Testis (tissue), 5 donors: ENCODE measurements at places on chromosomes 7 and 10.
A peak's percentile ranks its signal among the peaks of the same experiment; 100 is the strongest.

DNA sequence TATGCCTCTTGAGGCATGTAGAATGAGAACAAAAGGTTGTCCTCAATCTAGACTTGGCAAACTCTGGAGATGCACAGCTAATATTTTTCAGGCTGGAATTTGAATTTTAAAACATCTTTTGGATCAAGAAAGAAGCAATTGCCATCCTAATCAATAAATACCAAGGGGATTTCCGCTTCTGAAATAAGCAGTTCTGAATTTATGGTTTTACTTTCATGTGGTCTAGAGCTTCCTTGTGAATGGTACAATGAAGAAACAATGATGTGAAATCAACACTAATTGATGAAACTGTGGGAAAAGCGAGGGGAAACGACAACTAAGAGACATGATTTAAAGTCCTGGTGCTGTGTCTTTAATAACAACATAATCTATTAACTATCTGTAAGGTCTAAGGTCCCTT, 1202.7 kb downstream of the SORCS3 start:
- no peaks in the 10 kb centered on the region for H3K36me3 ChIP-seq
- no peaks in the 10 kb centered on the region for H3K27me3 ChIP-seq
- H3K4me1 ChIP-seq: no peaks in the 10 kb centered on the region
- no peak overlapping the region for H3K27ac ChIP-seq

DNA sequence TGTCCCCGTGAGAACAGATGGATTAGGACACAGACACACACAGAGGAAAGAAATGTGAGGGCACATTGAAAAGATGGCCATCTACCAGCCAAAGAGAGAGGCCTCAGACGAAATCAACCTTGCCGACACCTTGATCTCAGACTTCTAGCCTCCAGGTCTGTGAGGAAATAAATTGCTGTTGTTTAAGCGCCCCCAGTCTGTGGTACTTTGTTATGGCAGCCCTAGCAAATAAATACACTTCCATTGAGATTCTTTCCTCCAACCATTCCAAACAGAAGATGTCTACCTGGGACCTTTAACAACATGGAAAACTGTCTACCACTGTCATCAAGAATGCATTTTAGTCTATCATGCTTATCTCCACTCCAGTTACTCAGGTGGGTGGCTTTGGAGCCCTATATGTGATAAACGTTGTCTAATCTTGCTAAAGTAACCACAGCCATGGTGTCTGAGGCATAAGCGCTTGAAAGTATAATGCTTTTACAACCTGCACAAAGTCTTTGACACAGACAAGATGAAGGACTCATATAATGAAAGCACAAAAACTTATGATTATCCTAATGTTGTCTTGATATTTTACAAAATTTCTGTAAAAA, 244.3 kb downstream of the MTERF1 start:
- H3K27me3 ChIP-seq: no peaks in the 10 kb centered on the region
- DNase-seq: peak; percentile 52
- H3K4me3 ChIP-seq: no peak overlapping the region
- H3K4me1 ChIP-seq: no peaks in the 10 kb centered on the region
- H3K36me3 ChIP-seq: no peaks in the 10 kb centered on the region
- no peak overlapping the region for H3K27ac ChIP-seq

DNA sequence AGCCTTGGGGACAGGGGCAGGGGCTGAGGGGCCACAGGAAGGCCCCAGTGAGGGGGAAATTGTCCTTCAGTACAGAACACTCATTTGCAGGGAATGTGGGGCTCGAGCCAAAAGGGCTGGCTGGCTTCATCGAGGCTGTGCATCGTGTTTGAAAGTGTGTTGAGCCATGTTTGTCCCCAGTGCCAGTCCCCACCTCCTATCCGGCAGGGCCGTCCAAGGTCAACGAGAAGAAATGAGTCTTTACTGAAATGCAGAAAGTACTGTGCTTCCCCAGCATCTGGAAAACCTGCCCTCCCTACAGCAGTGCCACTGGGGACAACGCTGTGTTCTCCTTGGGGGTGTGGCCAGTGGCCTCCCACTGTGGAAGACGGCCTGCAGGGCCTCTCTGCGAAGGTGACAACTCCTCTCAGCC, 214.1 kb downstream of the KLF6 start:
- H3K4me1 ChIP-seq: peaks cover 15% of the 10 kb centered on the region
- H3K27ac ChIP-seq: no peak overlapping the region
- H3K36me3 ChIP-seq: no peaks in the 10 kb centered on the region
- peak; percentile 35 for DNase-seq
- no peaks in the 10 kb centered on the region for H3K27me3 ChIP-seq

DNA sequence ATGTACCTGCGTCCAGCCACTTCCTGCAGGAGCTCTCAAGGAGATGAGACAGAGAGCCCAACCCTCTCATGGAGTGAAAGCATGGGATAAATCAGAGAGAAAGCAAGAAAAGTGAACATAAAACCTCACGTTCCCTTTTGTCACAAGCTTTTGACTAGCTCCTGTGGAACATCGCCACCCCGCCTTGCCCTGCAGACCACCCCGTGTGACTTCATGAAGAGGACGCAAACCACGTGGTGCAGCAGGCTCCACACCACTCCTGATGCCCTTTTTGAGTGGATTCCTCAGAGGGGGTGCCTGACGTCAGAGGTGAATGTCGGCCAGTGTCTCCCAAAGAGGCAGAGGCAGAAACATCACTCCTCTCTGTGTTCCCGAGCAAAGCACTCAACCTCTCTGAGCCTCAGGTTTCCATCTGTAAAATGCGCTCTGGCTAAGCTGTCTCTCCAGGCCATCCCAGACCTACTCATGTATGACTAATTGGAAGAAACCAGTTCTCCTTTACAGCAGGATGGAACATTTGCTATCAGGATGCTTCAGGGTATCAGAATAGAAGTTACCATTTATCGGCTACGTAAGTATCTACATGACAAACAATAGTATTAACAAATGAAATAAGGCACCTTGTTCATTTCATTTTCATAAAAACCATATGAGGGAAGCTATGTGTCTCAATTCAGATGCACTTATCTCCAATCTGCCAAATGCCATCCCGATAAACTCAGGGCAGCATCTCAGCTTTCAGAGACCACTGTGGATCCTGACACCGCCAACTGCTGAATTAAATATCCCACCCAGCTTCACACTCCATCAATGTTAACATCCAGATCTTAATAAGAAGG, 5.3 kb downstream of the ZNF488 start:
- H3K4me1 ChIP-seq: no peaks in the 10 kb centered on the region
- H3K27me3 ChIP-seq: no peaks in the 10 kb centered on the region

- no peak overlapping the region for H3K27ac ChIP-seq
- no peaks in the 10 kb centered on the region for H3K36me3 ChIP-seq
- no peak overlapping the region for H3K4me3 ChIP-seq
- DNase-seq: no peak
Measured at GRCh38 chr10:124264711-124265390, 153.9 kb downstream of the OAT start.

DNA sequence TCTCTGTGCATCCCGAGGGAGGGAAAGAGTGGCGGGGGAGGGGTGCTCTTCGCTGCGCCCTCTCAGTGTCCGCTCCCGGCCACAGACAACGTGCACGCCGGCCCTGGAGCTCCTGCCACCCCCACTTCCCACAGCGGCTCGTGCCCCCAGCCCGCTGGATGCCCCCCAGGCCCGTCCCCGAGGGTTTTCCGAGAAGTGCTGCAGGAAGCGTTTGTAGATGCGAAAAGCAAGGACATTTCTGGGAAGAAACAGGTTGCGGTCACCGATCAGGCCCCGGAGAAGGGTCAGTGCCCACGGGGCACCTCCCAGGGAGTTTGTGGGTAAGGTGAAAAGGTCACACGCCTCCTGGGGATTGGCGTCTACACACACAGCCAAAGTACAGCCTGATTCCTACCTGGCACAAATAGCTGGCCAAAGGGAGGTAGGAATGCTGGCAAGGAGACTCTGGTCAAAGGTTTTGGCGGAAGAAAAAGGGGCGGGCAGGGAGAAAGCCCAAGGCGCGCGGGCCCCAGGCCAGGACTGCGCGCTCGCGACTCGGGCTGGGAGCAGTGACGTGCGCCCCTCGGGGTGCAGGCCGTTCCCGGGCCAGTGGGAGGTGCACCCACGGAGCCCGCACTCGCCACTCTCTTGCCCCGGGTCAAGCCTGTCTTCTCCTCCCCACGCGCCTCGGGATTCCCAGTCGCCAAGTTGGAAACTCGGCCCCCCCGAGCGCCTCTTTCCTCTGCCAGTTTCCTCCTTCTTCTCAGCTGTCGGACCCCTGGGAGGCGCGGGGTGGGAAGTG, 1.5 kb upstream of the NRP1 start:
- no peaks in the 10 kb centered on the region for H3K27me3 ChIP-seq
- H3K36me3 ChIP-seq: no peaks in the 10 kb centered on the region
- peak overlapping the region; percentile 81 for H3K27ac ChIP-seq
- peak; percentile 43 for DNase-seq

GRCh38 chr10:123926401-123927264, 35.0 kb upstream of the CPXM2 start:
- no peak overlapping the region for H3K27ac ChIP-seq
- H3K4me1 ChIP-seq: no peaks in the 10 kb centered on the region
- no peaks in the 10 kb centered on the region for H3K36me3 ChIP-seq

DNA sequence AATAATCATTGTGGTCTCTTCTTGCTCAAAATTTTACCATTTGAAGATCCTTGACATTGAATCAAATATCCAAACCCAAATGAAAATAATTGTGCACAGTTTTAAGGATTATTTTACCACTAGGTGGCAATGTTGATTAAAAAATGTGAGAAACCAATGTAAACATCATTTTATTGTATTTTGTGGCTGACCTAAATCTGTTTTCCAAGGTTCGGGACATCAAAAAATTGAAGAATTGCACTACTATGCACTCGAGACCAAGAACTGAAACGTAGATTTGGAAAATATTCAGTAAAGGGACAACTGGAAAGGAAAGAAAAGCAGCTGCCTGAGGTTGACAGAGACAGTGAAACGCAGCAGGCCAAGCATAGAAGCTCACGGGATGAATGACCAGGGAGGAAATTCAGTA, 259.3 kb downstream of the SNX13 start:
- H3K27me3 ChIP-seq: no peaks in the 10 kb centered on the region
- peaks cover 10% of the 10 kb centered on the region for H3K4me1 ChIP-seq
- H3K4me3 ChIP-seq: no peak overlapping the region
- H3K36me3 ChIP-seq: no peaks in the 10 kb centered on the region

DNA sequence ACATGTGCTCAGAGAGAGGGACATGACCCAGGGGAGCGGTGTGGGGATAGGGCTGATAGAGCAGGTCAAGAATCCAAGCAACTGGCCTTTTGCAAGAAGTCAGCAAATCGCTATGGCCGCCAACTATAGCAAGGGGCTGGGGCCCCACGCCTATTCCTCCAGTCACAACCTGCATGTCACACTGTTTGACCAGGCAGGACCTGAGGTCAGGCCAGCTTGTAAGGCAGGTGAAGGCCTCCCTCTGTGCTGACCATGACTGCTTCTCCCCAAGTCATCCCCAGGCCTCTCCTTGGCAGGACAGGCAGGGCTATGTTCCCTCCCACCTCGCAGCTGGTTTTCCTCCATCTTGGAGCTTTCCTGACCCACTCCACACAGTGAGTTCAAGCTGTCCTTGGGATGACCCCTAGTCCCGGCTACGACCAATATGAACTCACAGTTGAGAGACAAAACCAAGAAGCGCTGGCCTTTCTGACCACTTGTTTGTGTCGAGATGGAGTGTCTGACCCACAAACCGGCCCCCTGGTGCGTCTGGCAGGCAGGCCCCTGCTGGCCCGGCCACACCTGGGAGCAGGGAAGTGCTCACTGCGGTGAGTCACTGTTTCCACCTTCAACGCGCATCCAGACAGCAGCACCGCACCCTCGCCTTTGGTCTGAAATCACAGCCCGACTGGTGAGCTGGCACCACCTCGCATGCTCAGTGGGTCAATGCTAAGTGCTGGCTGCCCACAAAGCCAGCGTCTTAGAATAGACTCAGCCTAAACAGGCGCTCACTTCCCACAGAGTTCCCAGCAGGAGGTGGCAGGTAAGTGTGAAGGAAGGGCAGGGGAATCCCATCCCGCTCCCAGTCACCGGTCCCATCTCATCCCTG, 81.4 kb downstream of the VWA2 start:
- no peaks in the 10 kb centered on the region for H3K4me1 ChIP-seq
- no peaks in the 10 kb centered on the region for H3K27me3 ChIP-seq
- H3K36me3 ChIP-seq: no peaks in the 10 kb centered on the region

- no peak overlapping the region for H3K27ac ChIP-seq
- H3K36me3 ChIP-seq: no peaks in the 10 kb centered on the region
- no peak overlapping the region for H3K4me3 ChIP-seq
- H3K27me3 ChIP-seq: no peaks in the 10 kb centered on the region
- H3K4me1 ChIP-seq: no peaks in the 10 kb centered on the region
Measured at GRCh38 chr7:22702516-22702915, 24.5 kb upstream of the IL6 start.

GRCh38 chr10:99768556-99768955, 13.9 kb upstream of the ABCC2 start:
- no peak overlapping the region for H3K4me3 ChIP-seq
- H3K27me3 ChIP-seq: no peaks in the 10 kb centered on the region
- no peak overlapping the region for H3K27ac ChIP-seq

DNA sequence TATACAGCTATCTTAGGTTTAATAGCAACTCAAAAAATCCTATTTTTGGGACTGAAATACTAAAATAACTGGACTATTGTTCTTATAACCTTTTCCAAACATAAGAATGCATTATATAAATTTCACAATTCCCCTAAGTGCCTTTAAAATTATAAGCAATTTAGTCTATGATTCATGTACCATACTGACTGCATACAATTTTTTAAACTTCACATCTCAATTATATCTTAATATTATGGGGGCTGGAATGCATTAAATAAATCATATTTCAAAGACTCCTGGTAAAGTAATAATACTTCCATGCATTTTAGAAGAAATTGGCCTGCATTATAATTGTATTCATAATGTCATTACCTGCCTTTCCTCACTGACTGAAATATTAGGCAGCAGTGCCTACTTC, 144.6 kb downstream of the CHCHD3 start:
- H3K36me3 ChIP-seq: no peaks in the 10 kb centered on the region
- DNase-seq: no peak
- no peaks in the 10 kb centered on the region for H3K27me3 ChIP-seq
- no peaks in the 10 kb centered on the region for H3K4me1 ChIP-seq

GRCh38 chr7:123484199-123484598, 50.2 kb downstream of the IQUB start:
- no peaks in the 10 kb centered on the region for H3K36me3 ChIP-seq
- H3K27ac ChIP-seq: no peak overlapping the region
- H3K4me3 ChIP-seq: no peak overlapping the region

DNA sequence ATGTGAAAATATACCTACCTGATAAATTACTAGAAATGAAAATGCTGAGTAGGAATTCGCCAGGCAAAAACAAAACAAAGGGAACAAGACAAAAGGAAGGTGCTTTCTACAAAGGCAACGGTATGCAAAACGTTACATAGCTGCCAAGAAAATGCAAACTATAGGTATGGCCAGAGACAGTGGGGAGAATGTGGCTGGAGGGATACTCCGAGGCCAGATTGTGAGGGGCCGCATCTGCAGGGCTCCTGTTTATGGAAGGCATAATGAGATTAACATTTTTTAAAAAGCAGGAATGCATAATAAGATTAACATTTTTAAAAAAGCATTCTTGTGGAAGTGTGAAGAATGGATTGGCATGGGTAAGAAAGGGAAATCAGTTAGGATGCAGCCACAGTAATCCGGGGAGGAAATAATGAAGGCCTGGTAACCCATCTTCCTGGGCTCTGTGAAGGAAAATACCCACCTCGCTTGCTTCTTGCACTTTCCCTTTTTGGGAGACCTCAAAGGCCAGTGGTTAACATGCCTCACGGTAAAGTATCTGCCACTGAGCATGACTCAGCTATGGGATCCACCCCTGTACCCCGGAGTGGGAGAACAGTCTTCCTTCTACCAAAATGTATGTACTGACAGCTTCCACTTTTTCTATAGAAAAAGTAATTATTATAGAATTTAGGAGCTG, 145.8 kb upstream of the LRRN3 start:
- H3K36me3 ChIP-seq: no peaks in the 10 kb centered on the region
- no peak overlapping the region for H3K27ac ChIP-seq
- no peak overlapping the region for H3K4me3 ChIP-seq
- H3K4me1 ChIP-seq: no peaks in the 10 kb centered on the region
- DNase-seq: no peak

- no peaks in the 10 kb centered on the region for H3K27me3 ChIP-seq
- no peak overlapping the region for H3K4me3 ChIP-seq
- no peaks in the 10 kb centered on the region for H3K36me3 ChIP-seq
- DNase-seq: no peak
Measured at GRCh38 chr7:111089822-111090426, 1.0 kb upstream of the LRRN3 start.
